ENCODE measurements at places on chromosomes 3 and 15.
A peak's percentile ranks its signal among the peaks of the same experiment; 100 is the strongest.

DNA sequence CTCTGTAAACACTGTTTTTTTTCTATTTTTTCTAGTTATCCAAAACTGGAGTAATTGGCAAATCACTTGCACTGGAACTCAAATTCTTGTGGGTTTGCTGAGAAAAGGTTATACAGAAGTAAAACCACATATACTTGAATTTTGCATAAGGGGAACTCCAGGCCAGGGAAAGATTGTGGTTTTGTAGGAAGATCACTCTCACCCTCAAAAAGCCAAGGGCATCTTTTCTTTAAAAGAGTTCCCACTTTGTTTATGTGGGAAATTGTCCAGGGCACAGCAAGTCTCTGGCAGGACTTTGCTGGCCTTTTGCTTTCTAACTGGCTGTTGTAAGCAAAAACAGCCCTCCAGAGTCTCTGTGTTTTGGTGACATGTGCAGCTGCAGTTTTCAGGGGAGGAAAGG, 340.3 kb upstream of the RBMS3 start:
- no peak for DNase-seq

DNA sequence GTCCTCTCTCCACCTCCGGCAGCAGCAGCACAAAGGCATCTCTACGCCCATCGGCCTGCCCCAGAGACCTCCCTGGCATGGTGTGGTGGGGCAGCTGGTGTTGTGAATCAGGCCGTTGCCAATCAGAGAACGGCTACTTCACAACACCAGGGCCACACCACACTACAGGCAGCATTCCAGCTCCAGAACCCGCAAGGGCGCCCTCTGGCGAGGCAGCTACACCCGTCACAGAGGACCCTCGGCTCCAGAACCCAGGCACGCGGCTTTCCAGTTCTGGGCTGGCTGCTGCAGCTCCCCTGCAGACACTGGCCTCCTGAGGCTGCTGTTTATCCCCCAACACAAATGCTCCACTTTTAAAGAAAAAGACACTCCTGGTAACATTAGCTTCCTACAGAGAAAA, 127.5 kb upstream of the TOPAZ1 start:
- DNase-seq: peak; percentile 12

GRCh38 chr15:40047415-40048210, 8.6 kb upstream of the SRP14 start:
- DNase-seq: peak; percentile 12

DNA sequence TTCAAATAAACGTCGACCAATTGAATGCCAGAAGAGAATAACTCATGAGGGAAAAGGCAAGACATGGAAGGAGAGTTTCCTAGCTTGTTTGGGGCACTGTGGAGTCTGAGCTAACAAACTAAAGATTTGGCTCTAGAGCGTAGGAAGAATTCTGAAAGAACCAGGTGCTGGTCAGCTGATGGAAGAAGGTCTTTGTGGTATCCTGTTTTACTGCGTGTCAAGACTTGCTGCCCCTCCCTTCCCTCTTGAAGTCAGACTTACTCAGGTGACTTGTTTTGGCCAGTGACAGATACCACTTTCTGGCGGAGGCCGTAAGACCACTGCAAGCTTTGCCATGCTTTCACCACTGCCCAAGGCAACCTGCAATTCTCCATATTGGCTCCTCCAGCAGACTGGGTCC, 673 bp upstream of the HCLS1 start:
- DNase-seq: no peak

DNA sequence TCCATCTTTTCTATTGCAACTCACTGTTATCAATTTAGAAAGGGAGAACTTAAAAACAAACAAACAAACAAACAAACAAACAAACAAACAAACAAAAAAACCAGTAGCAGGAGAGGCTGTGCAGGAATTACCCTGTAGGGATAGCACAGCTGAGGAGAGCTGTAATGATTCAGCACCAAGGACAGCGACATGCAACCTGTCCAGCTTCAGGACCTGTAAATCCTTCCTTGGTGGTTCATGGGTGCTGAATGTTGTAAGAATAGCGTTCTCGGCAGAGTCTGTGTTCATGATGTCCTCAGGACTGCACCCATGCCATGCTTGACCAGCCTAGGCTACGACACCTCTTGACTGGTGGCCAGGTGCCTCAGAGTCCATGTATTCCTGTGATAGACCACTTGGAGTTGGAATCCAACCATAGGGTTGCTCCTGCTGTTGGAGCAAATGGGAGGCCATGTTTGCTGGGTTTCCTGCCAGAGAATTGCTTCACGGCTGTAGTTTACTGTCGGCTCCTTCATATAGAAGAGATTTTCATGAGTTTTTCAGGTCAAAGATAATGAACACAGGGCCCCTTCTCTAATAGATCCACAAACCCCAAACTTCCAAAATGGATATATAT, 65.9 kb downstream of the CACNA2D3 start:
- no peak for DNase-seq

GRCh38 chr3:47473391-47473790, 2.4 kb downstream of the SCAP start:
- DNase-seq: no peak

- no peak for DNase-seq
Observed at GRCh38 chr3:24936574-24936973, 441.9 kb upstream of the THRB start.

DNA sequence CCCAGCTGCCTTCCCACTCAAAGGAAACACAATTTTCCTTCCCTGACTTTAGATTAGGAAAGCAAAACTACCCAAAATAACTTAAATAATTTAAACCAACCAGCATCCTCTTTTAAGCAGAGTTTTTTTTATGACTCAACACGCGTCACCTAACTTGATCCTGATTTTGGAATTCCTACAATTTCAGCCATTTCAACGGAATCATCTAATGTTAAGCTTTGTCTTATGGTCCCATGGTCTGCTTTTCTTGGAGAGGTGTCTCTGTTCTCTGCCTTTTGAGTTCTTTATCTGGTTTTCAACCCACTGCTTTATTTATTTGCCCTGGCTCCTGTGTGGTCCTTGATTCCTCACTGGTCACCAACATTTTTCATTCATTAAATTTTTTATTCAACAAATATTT, 219.2 kb upstream of the ARHGEF26 start:
- DNase-seq: no peak

DNA sequence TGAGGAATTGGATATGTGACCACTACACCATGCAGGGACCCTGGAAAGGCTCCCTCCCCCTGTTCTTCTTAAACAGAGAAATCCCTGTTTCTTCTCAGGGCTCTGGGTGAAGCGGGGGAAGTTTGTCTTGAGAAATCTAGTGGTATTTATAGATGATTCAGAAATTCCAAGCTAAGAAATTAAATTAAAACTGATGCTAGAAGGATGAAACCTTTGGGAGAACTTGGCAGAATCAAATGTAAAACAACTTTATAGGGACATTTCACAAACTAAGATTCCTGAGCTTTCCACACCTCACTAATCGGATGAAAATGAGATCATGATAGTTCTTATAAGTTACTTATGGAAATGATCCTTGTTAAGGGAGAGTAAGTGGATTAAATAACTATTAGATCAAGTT, 54.2 kb downstream of the FBXL2 start:
- DNase-seq: no peak

DNA sequence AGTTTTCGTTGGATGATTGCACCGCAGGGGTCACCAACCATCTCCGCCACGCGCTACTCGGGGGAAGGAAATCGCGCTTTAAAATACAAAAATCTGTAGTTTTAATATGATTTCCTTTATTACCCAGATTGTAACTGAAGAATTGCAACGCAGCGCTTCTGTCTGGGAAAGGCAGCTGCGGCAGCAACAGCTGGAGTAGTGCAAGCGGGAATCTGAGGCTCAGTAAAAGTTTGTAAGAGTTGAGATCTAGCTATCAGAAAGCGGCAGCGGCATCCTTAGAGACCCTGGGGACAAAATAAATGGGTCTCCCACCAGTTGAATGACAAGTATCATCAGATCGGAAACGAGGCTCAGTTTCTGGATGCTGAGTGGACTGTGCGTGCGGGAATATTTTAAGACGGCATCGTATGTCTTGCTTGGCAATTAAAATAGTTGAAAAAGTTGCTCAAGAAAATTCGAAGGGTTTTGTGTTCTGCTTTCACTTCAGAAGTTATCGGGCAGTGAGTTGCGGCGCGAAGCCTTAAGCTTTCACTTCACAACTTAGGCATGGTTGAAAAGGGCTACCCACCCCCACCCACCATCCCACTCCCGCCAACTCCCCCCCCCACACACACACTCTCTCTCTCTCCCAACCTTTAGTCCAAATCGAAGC, 2.7 kb downstream of the MECOM start:
- no peak for DNase-seq

- no peak for DNase-seq
Observed at GRCh38 chr3:182234881-182235280, 523.2 kb downstream of the SOX2 start.

DNA sequence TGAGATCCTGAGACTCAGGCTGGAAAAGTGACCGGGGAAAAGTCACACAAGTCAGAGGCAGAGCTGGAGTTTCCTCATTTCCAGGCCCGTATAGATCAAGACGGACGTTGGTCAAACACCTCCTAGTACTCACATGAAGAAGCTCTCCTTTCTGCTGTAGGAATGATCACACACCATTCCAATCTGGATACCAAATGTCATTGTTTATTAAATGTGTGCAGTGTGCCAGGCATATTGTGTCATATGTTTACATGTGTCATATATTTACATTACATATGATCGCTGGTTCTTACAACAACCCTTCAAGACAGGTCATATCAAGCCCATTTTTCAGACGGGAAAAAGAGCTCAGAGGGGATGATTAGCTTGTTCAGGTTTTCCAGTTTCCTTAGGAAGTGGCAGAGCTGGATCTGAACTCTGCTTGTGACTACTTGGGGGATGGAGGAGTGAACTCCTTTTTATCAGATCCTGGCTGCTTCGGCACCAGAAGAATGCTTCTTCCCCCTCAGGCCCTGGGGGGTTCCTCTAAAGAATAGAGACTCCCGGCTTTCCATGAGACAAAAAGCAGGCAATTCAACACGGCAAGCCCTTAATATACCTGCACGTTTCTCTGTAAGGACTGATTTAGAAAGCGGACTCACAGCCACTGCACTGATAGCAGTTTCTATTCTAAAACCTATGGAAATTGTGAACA, 41.9 kb downstream of the FAM43A start:
- DNase-seq: no peak

DNA sequence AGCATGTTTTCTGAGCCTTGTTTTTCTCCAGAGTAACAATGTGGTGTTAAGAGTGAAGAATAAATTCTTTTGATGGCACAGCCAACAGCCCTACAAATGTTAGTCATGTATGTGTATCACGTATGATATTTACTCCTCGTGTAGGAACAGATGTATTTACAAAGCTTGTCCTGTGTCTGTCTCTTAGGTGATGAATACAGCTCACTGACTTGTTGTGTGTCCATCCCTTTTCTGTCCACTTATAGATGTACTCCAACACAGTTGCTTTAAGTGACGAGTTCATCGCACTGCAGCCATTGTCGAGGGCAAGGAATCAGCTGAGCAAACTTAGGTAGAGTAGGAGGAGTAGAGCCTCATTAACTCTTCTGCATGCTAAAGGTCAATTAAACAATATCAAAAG, 78.1 kb downstream of the DCUN1D1 start:
- no peak for DNase-seq

DNA sequence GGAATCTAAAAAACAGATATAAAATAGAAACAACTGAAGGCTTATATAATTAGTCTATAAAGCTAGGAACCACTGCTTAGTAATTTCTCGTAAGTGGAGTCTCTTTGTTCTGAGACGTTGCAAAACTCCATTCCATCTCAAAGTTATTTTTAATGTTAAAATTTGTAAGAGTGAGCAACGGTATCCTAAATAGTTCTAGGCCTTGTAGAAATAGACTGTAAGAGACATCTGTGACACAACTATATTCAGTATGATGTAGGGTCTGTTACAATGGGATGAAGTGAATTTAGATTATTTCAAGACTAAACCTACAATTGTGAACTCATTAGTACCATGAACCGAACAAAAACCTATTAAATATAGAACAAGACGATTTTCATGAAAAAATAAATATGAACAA, 57.2 kb downstream of the UBE3A start:
- DNase-seq: no peak

- DNase-seq: no peak
Observed at GRCh38 chr15:52383100-52383588, 87.5 kb upstream of the MYO5C start.

DNA sequence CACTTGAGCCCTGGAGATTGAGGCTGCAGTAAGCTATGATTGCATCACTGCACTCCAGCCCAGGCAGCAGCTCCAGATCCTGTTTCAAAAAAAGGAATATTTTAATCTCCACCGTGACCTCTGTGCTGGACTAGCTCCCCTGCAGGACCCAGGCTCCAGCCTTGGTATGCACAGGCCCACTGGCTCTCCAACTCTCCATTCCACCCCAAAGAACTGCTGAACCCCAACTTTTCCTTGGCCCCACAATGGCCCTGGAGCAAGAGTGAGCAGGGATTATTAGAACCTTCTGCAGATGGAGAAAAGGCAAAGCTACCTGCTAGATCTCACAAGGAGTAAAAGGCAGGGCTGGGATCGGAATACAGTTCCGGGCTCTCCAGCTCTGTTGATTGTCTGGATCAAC, 32.8 kb upstream of the SFMBT1 start:
- no peak for DNase-seq

DNA sequence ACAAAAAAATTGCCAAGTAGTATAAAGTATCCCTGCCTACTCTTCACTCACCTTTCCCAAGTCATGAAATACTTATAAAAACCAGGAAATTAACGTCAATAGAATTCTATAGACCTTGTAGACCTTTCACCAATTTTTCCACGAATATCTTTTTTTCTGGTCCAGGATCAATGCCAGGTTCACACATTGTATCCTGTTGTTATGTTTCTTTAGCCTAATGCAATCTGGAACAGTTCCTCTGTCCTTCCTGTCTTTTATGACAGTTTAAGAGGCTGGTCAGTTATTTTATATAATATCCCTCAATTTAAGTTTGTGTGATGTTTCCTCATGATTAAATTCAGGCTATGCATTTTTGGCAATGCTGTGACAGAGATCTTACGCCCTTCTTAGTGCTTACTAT, 63.2 kb upstream of the MAGI1 start:
- DNase-seq: no peak

DNA sequence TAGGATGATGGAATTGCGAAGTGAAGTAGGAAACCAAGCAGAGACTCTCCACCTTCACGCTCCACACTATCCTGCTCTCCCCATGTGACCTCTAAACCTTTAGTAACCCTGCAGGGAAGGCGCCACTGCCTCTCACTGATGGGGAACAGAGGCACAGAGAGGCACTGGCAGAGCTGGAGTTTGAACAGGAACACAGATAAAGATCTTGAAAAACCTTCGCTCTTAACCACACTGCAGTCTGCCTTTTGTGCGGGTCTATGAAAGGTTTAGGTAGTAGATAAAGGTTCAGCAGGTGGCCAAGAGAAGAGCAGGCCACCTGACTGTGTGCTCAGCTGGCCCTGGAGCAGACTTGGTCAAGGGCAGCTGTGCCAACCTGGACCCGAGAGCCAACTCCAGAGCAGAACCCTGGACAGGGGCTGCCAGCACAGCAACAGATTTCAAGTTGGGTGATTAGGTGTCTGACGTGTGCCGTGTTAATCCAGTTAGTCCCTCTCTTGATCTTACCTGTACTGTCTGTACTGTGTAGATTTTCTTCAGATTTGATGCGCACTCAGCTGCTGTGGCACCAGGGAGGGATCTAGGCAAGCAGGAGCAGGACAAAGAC, 15.2 kb downstream of the EIF4E3 start:
- DNase-seq: no peak
